Keratinocyte (primary cell): ENCODE measurements at places on chromosomes 7 and 10. TPM values are rescaled to one million over a fixed set of nuclear protein-coding genes. Genes with fewer than 3 reads are reported as not detected.

Gene ADIRF
- 136 to 164 TPM (median 157 TPM) in 3 replicates for polyA plus RNA-seq

Gene ZNF804B
- polyA plus RNA-seq = not detected in 3 replicates

Gene GIMAP6
- polyA plus RNA-seq = 0.09 to 0.16 TPM (median 0.12 TPM) in 3 replicates

Gene CABCOCO1
- polyA plus RNA-seq = 0.17 to 0.40 TPM in 2 of 3 replicates, not detected in the other

Gene TAS2R41
- polyA plus RNA-seq = not detected in 3 replicates

Gene PALD1
- 0.72 to 1.4 TPM (median 0.83 TPM) in 3 replicates for polyA plus RNA-seq

Gene WEE2
- polyA plus RNA-seq = not detected in 3 replicates

Gene H2BK1
- not detected in 3 replicates for polyA plus RNA-seq
